GM13976 (cell line): ENCODE measurements at places on chromosomes 7 and 10.

DNA sequence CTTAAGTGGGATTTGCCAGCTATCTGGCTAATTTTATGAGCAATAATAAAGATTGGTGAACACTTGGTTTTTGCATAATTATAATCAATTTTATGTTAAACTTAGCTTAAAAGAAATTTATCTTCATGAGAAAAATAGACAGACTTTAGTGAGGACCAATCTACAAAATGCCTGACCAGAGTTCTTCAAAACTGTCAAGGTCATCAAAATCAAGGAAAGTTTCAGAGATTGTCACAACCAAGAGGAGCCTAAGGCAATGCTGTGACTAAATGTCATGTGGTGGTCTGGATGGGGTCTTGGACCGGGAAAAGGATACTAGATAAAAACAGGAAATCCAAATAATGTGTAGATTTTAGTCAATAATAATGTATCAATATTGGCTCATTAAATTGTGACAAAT is 17.7 kb upstream of the FAM170B start:
- DNase-seq = no peak

DNA sequence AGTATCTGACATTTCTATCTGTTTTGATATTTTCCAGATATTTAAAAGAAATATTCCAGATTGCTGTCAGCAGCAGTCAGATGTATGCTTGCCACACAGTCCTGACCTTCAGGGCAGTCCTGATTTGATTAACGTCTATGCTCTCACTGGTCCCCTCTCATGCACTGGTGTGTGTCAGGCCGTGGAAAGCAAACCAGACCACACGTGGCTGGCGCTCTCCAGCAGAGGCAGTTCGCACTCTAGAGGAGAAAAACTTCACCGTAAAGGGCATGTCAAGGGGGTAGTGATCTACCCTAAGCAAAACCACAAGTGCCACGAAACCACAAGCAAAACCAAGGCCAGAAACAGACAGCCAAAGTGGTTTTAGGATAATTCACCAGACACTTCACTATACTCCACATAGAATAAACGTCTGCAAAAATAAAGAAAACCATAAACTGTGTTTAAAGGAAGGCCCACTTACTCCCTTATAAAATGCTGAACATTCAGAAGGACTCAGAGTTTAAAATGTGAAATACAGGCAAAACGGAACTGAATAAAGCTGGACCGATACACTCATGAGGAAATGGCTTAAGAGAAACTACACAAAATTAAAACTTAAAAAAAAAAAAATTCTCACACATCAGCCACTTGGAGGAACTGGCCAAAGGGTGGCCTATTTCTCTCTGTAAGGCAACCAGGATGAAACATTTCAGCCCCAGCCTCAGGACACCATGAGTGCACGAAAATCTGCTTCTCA is 26.4 kb downstream of the PARP12 start:
- DNase-seq = no peak

GRCh38 chr10:78953799-78954297 is 114.9 kb upstream of the ZMIZ1 start:
- DNase-seq = no peak

- peak; percentile 75 for DNase-seq
These were observed 38.0 kb upstream of the TARP start for GRCh38 chr7:38311329-38311937.

GRCh38 chr10:95837783-95838182 is 70.0 kb upstream of the CC2D2B start:
- no peak for DNase-seq

DNA sequence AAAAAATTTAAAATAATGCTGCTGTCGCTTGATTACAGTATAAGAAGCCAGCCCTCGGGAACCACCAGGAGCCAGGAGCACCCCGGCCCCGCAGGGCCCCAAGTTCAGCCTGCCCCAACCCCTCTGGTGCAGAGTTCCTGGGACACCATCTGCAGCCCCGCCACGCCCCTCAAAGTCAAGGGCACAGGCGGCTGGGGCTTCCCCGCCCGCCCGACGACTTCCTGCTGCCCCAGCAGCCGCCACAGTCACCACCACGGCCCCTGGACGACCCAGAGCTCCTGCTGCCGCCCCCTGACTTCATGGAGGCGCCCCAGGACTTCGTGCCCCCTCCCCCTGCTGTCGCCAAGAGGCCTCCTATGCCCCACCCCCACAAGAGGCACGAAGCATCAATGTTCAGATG is 103.6 kb upstream of the PDSS1 start:
- DNase-seq = peak; percentile 71

GRCh38 chr7:86089455-86089854 is 554.3 kb upstream of the GRM3 start:
- DNase-seq = no peak

GRCh38 chr10:132098539-132099388 is 33.0 kb downstream of the JAKMIP3 start:
- DNase-seq = no peak

DNA sequence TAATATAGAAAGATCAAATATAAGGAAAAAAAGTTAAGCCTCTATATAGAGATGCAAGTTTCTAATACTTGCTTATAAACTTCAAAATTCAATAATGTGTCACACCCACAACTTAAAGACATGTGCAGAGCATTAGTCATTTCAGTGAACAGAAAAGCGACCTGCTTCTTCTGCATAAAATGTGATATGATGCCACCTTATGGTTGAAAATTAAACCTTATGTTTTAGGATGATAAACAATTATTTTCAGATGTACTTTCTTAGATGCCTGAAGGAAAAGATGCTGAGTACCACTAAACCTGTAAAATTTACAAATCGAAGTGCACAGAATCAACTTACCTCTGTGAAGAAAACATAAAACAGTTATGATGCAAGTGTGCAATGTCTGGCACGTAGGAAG is 96.0 kb downstream of the MTERF1 start:
- DNase-seq = no peak

- DNase-seq = no peak
These were observed 56.2 kb upstream of the SEPHS1 start for GRCh38 chr10:13404305-13404759.

DNA sequence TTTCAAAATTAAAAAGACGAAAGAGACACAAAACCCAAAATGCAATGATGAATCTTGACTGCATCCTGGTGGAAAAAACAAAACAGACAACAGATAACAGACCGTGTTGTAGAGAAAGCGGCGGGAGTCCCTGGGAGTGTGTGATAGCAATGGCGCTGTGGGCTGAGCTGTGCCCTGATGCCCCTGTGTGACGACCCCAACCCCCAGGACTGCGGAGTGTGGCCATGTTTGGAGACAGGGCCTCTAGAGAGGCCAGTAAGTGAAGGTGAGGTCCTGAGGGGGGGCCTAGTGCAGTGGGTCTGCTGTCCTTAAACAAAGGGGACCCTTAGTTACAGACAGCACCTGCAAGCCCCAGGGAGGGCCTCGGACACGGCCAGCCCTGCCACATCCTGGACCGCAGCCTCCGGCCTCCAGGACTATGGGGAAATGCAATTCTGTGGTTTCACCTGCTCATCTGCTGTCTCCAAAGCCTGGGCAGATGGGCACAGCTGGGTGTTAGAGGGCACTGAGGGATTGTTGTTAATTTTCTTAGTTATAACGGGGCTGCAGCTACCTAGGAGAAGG is 277.7 kb downstream of the DNAJB6 start:
- DNase-seq = no peak

- DNase-seq = no peak
These were observed 70.6 kb downstream of the PIP4K2A start for GRCh38 chr10:22643775-22644174.

DNA sequence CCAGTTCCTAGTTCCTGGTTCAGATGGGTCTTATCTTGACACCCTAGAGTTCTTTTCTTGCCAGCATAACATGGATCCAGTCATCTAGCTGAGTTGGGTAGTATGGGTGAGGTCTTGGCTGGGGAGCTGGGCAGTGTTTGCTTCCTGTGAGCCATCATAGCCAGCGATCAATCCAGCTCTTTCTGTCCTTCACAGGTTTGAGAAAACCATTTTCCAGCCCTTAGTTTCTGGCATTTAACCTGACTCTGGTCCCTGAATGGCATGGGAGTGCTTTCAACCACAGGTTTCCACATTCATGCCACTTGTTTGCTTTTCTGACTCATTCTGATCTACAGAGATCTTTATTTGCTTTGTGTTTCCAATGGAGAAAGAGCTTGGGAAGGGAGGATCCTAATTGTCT is 8.6 kb downstream of the SLC13A1 start:
- DNase-seq = no peak

DNA sequence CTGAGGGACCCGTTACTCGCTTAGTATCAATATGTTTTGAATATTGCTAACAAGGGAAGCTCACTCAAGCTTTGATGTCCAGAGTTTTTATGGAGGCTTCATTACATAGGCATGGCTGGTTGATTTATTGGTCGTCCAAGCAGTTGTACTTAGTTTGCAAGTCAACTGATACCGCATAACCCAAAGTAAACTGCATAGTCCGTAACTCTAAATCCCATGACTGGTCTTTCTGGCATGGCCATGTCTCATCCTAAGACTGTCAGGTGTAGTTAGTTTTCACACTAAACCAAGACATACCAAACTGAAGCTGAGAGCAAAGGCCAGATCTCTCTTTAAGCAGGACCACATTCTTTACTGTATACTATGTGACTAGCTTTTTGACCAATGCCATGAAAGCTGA is 397.9 kb downstream of the TFEC start:
- no peak for DNase-seq

- DNase-seq = no peak
These were observed 106.2 kb upstream of the GLCCI1 start for GRCh38 chr7:7862393-7862792.

DNA sequence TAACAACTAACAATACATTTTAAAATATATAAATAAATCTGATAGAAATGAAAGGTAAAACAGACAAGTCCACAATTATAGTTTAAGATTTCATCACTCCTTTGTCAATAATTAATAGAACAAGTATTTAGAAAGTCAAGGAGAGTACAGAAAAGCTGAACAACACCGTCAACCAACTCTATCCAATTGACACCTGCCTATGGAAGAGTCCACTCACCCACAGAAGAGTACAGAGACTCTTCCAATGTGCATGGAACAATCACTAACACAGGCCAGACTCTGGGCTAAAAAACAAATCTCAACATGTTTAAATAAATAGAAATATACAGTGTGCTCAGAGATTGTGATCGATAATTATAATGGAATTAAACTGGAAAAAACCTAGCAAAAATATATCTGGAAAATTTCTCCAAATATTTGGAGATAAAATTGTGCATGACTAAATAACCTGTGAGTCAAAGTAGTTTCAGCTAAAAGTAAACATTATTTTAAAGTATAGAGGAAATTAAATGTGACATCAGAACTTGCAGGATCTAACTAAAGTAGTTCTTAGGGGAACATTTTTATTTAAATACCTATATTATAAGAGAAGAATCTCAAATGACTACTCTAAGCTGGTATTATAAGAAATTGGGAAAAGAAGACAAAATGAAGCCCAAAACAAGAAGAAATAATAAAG is 109.9 kb upstream of the EGFR start:
- DNase-seq = no peak

- no peak for DNase-seq
These were observed 21.3 kb downstream of the MLXIPL start for GRCh38 chr7:73602721-73603651.

DNA sequence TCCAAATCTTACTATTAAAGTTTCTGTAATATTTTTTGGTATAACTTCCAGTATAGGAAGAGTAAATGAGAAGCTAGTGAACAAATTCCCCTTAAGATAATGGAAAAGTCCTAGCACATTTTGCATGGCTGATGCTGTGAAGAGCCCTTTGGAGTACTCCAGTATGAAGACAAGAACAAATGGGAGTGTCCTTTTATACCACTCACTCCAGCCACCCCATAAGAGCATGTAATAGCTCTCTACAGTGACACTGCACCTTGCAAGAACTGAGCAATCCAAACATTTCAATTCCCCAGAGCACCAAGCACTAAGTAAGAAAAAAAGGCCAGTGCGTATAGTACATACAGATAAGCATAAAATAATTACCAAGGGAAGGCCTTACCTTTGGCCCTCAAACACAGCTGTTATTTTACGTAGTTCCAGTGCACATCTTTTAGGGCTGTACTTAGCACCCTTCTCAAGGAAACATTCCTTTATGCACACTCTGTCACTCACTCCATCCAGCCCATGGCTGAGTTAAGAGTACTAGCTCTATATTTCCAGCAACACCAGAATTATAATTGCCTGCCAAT is 135.4 kb downstream of the ST7 start:
- no peak for DNase-seq

DNA sequence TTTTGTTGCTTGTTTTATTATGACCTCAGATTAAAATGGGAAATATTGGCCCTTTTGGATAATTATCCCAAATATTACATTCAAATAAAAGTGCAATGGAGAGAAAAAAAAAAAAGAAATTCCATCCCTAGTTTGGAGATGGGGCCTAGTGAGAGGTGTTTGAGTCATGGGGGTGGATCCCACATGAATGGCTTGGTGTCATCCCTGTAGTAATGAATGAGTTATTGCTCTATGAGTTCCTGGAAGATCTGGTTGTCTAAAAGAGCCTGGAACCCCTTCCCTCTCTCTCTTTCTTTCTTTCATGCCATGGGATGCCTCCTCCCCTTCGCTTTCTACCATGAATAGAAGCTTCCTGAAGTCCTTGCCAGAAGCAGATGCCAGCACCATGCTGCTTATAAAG is 44.3 kb downstream of the MSRB2 start:
- no peak for DNase-seq

GRCh38 chr10:117461766-117462423 is 80.7 kb upstream of the EMX2 start:
- no peak for DNase-seq

- DNase-seq = peak; percentile 64
These were observed 4.0 kb downstream of the GPR15LG start for GRCh38 chr10:84177541-84178141.

- DNase-seq = no peak
These were observed 5.3 kb downstream of the AGMO start for GRCh38 chr7:15556339-15557105.

GRCh38 chr7:149353739-149354504 is 91.9 kb downstream of the ZNF783 start:
- no peak for DNase-seq

- no peak for DNase-seq
These were observed 74.0 kb downstream of the TLL2 start for GRCh38 chr10:96439725-96440124.

DNA sequence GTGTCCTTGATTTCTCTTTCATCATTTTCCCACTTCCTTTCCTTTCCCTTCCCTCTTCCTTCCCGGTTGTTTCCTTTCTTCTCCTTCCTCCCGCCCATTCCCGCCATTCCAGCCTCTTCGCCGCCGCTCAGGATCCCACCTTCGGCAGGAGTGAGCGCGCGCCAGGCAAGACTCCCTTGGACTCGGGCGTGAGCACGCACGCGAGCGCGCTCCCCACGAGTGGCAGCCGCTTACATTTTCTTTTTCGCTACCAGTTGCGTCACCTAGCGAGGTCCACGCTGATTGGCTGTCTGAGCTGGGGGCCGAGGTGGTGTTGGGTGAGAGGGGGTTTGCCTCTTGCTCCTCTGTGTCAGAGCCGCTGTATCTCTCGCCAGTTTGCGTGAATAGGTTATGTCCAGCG is 11.8 kb downstream of the ZAN start:
- peak; percentile 87 for DNase-seq

DNA sequence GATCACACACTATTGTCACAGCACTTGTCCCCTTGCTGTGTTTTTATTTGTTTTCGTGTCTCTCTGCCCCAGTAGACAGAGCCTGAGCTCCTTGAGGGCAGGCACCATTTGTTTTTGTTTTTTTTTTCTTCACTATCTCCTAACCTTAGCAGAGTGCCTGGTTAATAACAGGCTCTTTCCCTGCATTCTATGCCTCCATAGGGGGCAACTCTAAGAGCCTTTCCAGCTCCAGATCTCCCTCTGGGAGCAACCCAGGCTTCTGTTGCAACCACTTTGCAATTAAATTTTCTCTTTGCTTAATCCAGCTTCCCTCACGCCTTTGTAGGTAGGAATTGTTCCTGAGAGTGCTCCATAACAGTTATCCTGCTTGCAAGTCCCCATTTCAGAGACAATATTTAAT is 148.4 kb downstream of the PLXDC2 start:
- DNase-seq = no peak
